GM13977 (cell line): ENCODE measurements at places on chromosomes 3 and 15.

- no peak for DNase-seq
These were observed 58.1 kb downstream of the SLC6A6 start for GRCh38 chr3:14460342-14461005.

- no peak for DNase-seq
These were observed 201.2 kb upstream of the NSMCE3 start for GRCh38 chr15:29470794-29471193.

DNA sequence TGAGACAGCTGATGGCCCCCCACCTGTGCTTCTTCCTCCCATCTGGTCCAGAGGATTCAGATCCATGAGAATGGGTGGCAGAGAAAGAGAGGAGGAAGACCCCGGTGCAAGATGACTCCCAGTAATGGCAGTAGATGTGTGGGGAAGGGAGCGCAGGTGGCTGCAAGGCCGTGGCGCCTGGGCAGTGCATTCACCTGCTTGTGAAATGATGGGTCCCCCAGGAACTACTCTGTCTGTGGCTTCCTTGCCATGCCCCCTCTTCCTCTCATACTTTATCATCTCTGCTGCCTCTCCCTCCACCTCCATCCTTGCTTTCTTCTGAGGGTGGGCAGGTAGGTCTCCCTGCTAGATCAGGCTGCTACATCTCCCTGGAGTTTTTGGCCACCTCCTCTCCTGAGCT is 23.3 kb downstream of the ZNF710 start:
- DNase-seq, result no peak

GRCh38 chr3:123821920-123822319 is 62.2 kb downstream of the MYLK start:
- no peak for DNase-seq

- DNase-seq, result no peak
These were observed 16.4 kb downstream of the PXYLP1 start for GRCh38 chr3:141248064-141248463.
